CD4-positive, alpha-beta T cell treated with Interferon alpha-2 for 1 hour (primary cell): ENCODE measurements at places on chromosomes 2 and 18.

DNA sequence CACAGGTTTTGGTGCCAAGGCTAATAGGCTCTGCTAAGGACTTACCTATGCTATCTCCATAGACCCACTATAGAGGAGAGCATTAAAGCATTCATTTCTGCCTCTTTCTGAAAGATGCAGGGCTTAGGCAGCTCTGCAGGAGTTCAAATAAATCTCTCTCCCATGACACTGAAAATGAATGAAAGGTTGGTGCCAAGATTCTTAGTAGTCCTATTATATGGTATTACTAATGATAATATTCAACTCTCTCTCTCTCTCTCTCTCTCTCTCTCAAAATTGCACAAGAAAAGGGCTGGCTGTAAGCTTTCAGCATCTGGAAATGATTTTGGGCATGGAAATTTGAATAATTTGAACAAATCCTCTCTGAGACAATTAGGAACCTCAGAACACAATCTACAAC is 433.7 kb downstream of the MBD2 start:
- no peak for DNase-seq

- no peak for DNase-seq
These were observed 19.9 kb upstream of the CNOT11 start for GRCh38 chr2:101232770-101233169.

DNA sequence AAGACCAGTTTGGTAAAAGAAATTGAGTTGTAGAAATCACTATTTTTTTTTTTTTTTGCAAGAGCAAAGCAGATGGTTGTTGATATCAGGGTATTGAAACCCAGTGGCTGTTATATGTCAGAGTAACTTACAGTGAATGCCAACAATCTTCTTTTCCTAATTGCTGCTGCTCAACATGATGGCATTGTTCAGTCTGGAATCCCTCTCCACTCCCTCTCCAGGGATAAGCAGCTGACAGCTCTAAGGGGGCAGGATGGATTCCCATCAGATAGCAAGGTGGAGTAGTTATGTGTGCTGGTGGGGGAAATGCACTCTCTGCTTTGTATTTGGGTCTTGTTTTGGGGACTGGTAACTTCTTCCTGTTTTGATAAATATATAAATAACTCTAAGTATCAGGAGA is 200.0 kb downstream of the PIK3C3 start:
- DNase-seq: no peak

- no peak for DNase-seq
These were observed 377.1 kb upstream of the MEIS1 start for GRCh38 chr2:66057844-66058243.

- no peak for DNase-seq
These were observed 91.8 kb upstream of the CHST9 start for GRCh38 chr18:27276886-27277285.

DNA sequence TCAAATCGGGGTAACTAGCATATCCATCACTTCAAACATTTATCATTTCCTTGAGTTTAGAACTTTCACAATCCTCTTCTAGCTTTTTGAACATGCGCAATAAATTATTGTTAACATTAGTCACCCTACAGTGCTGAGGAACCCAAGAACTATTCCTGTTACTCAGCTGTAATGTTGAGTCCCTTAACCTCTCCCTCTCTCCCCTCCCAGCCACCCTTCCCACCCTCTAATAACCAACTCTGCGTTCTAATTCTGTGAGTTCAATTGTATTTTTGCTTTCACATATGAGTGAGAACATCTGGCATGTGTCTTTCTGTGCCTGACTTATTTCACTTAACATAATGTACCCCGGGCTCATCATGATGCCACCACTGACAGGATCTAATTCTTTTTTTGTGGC is 78.6 kb upstream of the RANBP2 start:
- no peak for DNase-seq

DNA sequence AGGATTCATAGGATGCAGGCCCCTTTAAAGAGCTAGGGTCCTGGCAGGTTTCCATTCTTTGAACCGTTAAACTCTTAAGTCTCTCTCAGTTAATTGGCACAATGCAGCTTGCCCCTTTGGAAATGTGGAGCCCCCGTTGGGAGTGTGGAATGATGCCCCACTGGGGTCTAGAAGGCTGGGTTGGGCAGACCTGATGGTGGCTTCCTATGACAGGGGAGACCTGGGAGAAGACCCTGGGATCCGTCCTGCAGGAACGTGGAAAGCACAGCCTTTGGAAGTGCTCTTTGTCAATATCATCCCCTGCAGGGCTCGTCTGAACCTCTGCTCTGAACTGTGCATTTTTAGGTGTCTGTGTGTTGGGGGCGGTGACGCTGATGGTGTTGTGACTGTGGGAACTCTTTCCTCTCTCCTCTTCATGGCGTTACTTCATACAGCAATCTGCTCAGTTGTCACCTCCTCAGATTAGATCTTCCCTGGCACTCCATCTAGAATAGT is 190.6 kb downstream of the MYCN start:
- no peak for DNase-seq

DNA sequence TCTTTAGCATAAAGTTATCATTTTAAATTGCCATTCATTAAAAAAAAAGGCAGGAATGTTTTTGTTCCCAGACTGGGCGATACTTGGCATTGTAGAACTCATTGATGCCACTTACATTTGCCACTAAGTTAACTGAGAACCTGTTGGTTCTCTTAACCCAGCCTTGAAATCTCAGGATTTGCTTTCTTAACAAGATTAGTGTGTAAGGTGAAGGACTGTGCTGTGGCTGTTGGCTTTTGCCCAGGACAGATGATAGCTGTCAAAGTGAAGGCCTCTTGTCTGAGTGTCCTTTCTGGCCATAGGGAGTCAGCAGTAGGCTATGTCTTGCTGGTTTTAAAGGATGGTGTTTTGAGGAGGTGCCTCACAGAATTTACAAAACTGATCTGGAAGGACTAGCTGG is 2.6 kb downstream of the DPYSL5 start:
- no peak for DNase-seq

DNA sequence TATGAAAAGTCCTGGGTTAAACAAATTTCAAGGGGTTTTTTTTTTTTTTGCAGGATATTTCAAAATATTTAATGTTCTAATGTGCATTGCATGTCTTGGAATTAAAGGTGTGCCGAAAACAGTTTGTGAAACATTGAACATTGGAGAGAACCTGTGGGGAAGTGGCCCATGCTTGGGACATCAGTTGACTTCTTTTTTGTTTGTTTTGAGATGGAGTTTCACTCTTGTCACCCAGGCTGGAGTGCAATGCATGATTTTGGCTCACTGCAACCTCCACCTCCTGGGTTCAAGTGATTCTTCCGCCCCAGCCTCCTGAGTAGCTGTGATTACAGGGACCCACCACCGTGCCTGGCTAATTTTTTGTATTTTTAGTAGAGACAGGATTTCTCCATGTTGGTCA is 71.0 kb upstream of the RAPH1 start:
- DNase-seq: no peak

- DNase-seq: no peak
These were observed 195.6 kb downstream of the AGAP1 start for GRCh38 chr2:235689427-235689853.

DNA sequence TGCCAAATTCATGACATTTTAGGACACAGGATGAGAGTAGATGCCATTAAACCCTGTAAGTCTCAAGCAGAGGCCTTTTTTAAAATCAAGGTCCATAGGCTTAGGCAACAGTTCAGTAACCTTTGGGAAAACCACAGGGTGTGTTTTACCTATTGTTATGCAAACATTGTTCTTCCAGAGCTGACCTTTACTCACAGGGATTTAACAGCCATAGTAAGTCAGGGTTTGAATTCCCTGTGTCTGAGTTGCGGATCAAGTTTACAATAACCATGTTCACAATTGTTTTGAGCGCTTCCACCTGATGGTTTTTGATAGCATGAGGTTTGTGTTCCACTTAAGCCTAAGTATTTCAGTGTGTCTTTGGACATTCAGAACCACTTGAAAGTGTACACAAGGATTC is 160.1 kb upstream of the BOD1L2 start:
- DNase-seq: no peak

DNA sequence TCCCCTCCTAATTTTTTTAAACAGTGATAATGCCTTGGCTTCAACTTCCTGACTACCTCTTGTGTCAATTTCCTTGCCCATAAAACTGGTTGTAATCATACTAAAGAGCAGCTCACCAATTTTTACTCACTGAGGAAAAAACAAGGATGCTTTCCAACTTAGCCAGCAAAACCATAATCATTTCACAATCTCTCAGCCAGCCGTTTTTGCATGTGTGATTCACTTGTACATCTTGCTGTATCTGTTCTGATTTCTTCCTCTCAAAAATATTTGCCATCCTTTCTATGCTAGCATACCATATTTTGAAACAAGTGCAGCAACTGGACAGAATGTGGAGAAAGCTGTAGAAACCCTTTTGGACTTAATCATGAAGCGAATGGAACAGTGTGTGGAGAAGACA is 60.7 kb downstream of the RAB27B start:
- no peak for DNase-seq

DNA sequence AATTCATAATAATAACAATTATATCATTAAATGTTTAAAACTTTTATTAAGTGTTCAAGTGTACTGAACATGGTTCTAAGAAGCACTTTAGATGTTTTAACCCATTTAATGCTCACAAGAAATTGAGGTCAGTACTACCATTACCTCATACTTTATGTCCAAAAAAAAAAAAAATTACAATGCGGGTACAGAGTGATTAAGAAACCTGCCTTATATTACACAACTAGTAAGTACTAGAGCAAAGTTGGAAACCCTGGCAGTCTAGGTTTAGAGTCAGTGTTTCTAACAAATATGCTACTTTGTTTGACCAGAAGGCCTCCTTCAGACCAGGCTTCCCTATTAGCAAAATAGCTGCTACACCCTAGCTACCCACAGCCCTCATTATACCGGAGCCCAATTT is 28.5 kb downstream of the PLEKHM3 start:
- no peak for DNase-seq

GRCh38 chr18:59393381-59393780 is 34.3 kb upstream of the LMAN1 start:
- no peak for DNase-seq

GRCh38 chr2:11976073-11976472 is 229.6 kb downstream of the LPIN1 start:
- no peak for DNase-seq

GRCh38 chr2:219912491-219912921 is 285.1 kb downstream of the SLC4A3 start:
- no peak for DNase-seq

DNA sequence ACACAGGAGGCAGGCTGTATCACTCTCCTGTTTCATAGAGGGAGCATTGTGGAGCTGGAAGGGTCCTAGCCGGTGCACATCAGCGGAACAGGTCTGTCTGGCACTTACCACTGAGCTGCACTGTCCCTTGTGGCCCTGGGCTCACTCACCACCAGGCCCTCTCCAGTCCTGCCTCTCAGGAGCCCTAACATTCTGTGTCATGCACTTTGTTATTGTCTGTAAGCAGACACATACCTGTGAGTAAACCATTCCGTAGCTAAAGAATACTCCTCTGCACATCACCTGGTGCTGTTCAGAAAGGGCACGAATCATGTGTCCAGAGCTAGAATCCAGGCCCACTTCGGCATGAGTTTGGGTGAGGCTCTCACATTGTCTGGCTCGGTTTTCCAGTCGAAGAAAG is 93.6 kb downstream of the CRIM1 start:
- DNase-seq: no peak

GRCh38 chr2:209917154-209917771 is 85.2 kb upstream of the RPE start:
- no peak for DNase-seq

DNA sequence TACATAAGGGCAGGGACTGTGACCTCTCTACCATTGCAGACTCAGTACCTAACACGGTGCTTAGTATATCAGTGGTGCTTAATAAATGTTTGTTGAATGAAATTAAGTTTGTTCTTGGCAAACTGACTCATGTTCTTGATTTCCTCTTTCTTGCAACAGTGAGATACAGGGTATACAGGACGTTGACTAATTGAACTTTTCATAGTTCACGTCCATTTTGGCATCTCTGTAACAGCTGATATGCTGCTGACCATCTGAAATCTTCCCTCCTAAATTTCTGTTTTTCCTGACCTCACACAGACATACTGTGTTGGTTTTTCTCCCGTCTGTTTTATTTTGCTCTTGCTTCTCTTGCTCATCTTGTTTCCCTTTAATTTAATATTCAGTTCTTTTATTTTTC is 44.2 kb downstream of the LHCGR start:
- no peak for DNase-seq

DNA sequence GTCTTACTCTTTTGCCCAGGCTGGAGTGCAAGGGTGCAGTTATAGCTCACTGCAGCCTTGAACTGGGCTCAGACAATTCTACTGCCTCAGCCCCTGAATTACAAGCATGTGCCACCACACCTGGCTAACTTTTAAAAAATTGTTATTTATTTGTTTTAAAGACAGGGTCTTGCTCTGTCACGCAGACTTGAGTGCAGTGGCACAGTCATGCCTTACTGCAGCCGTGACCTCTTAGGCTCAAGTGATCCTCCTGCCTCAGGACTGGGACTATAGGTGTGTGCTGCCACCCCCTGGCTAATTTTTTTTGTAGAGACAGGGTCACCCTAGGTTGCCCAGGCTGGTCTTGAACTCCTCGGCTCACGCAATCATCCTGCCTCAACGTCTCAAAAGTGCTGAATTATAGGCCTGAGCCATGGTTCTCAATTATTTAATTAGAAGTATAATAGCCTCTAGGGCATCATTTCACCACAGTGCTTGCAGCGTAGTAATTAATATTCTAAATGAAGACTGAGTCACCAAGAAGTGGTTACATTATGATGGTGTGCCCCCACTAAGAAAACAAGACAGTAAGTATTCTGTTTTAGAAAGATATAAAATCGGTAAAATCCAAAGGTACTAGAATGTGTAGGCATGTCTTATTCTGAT is 69.6 kb downstream of the EML4 start:
- DNase-seq: peak; percentile 64

GRCh38 chr2:9939587-9940485 is 11.7 kb upstream of the GRHL1 start:
- no peak for DNase-seq

DNA sequence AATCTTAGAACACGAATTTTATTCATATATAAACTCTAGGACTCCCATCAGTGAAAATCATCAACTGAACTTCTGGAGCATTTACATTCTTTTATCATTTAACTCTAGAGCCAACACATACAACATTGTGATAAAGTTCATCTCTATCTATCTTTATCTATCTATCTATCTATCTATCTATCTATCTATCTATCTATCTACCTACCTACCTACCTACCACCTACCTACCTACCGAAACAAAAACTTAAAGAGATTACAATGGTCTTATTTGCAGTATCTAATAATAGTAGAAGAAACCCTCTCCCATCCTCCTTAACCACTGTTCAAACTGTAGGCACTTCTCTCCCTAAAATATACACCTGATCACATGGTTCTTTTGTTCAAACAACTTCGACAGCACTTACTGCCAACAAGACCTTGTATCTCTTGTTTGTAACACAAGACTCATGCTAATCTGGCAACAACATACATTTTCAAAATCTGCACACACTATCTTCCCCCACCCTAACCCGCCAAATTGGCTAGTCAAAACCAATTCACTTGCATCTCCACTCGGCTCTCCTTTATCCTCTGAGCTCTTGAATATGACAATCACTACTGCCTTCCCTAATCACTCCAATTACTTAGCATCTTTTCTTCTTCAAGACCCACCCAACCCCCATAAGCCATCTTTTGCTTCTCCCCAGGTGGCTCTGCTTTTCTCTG is 69.0 kb downstream of the GORASP2 start:
- no peak for DNase-seq
